ENCODE measurements at places on chromosomes 2 and 18. TPM values are rescaled to one million over a fixed set of nuclear protein-coding genes. Genes with fewer than 3 reads are reported as not detected.

DNA sequence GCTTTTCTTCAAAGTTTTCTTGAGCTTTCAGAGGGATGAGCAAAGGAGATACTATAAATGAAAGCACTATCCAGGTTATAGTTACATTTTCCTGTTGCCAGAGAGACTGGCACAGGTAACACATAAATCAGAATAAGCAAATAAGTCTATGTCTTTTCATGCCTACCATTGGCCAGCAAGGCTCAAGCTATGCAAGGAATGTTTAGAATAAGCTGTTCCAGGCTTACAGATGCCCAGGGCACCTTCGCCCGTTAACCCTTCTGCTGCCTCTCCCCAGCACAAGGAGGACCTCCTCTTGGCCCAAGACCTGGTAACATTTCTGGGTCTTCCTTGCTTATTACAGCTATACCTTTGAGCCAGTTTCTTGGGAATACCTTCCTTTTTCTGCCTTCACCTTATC lies 233.7 kb upstream of the MEIS1 start:
- no peaks in the 10 kb centered on the region for H3K27me3 ChIP-seq
- no peak overlapping the region for H3K27ac ChIP-seq
- H3K36me3 ChIP-seq, result no peaks in the 10 kb centered on the region
- no peak for DNase-seq
- no peak overlapping the region for H3K4me3 ChIP-seq

SERPINB5 gene
- polyA plus RNA-seq, result not detected

CLK1 gene
- 54.5 TPM for polyA plus RNA-seq

GRCh38 chr18:69992776-69993175 lies 45.1 kb upstream of the CD226 start:
- H3K4me3 ChIP-seq, result no peak overlapping the region
- no peak overlapping the region for H3K27ac ChIP-seq
- H3K4me1 ChIP-seq, result no peaks in the 10 kb centered on the region
